ENCODE measurements at places on chromosomes 2 and 18.
A peak's percentile ranks its signal among the peaks of the same experiment; 100 is the strongest.

- no peak for DNase-seq
Measured at GRCh38 chr18:12239431-12239830, 14.7 kb upstream of the CIDEA start.

DNA sequence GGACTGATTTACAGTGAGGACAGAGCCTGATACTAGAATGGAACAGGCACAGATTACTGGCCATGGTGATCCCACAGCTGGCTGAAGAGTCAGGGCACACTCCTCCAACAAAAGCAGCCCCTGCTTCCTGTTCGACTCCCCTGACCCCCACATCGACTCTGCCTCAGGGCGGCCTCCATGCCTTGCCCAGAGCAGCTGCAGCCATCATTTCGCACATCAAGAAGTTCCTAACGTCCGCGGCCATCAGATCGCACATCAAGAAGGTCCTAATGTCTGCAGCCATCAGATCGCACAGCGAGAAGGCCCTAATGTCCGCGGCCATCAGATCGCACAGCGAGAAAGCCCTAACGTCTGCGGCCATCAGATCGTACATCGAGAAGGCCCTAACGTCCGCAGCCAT, 192.8 kb upstream of the PXDN start:
- no peak for DNase-seq

- DNase-seq, result no peak
Measured at GRCh38 chr2:158484892-158485556, 28.3 kb downstream of the PKP4 start.

GRCh38 chr2:197212344-197213262, 98.0 kb downstream of the ANKRD44 start:
- no peak for DNase-seq

DNA sequence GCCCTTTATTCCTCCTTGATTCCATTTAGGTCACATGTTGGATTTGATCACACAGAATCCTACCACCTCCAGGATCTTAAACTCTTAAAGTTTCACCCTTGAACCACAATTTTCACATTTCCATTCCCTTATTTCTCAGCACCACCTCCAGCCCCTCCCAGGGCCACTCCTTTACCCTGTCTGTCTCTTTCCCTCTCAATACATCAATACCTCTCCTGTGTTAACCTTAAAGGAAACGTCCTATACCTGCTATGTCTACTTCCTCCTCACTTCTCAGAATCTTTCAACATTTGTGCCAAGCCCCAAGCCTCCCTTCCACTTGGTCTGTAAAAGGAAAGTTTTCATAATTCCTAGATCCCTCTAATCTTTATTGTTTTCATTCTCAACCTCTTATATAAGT, 158.8 kb downstream of the BAZ2B start:
- DNase-seq, result no peak

DNA sequence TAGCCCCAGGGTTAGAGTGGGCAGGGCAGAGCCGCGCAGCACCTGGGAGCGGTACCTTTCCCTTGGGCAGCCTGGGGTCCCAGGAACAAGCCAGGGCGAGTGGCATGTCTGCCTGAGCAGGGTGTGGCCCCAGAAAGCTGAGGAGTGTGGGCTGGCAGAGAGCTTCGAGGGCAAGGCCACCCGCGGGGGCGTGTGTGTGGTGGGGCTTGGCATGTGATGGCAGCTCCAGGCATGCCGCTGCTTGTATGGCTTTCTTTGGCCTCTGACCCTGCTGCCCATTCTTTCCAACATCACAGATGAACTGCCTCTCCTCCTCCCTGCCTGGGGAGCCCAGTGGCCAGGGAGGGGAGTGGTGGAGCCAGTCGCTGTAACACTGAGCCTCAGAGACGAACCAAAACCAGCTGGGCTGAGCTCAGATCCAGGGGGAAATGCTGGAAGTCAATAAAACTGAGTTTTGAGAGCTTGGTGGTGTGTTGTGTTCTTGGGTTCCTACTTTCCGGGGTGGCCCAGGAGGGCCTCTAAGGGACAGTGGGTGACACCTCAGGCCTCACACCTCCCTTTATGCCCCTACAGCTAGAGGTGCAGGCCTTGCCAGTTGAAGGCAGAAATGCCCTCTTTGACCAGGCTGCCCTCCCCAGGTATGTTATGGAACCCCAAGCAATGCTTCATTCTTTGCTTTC, 7.4 kb downstream of the DNAJB2 start:
- DNase-seq, result peak; percentile 69

- DNase-seq, result no peak
Measured at GRCh38 chr2:40321016-40321623, 130.8 kb downstream of the SLC8A1 start.

GRCh38 chr18:77068321-77069312, 64.0 kb downstream of the MBP start:
- no peak for DNase-seq

DNA sequence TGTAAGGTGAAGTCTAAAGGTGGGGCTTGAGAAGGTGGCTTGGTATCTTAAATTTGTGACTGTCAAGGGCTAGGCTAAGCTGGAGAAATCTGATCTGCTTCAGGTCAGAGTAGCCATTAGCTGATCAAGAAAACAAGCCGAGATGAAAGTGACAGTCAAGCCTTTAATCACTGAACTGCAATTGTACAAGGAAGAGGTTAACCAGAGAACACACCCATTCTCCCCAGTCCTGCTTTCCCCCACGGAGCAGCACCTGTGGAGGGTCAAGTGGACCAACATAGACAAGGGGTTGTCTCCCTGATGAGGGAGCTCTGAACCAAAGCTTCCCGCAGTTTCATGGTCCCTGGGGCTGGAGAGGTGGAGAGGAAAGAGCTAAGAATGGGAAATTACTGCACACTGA, 901.2 kb downstream of the DCC start:
- DNase-seq, result no peak

- DNase-seq, result no peak
Measured at GRCh38 chr2:216884347-216884746, 24.5 kb upstream of the TNP1 start.

GRCh38 chr2:205424326-205424725, 258.0 kb upstream of the NRP2 start:
- no peak for DNase-seq

DNA sequence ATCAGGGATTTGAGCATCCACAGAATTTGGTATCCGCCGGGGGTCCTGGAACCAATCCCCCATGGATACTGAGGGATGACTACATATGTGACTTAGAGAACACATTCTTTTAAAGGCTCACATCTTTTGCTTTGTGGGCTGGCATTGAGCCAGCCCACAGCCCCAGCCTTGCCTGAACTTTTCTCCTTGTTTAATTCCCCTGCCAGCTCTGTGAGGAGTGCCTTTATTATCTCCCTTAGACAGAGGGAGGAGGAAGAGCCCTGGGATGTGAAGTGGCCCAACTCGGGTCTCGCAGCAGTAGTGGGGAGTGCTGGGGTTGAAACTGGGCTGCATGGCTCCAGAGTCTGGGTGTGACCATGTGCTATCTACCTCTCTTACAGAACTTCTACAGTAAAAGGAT, 7.6 kb downstream of the TTC39C start:
- DNase-seq, result no peak

DNA sequence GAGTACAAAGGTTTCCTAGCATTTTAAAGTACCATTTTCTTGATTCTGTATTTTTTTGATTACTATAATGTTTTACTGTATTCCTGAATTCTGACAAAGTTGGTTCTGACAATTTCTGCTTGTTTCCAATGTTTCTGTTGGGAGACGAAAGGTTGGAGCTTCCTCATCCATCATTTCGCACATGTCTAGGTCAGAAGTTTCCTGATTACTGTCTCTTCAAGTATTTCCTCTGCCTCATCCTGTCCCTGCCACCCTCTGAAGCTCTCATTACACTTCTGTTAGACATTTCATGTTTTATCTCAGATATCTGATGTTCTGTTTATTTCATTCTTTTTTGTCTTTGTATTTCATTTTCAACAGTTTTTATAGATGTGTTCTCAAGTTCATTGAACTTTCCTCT, 895.8 kb downstream of the TSN start:
- DNase-seq, result no peak

GRCh38 chr2:41836948-41837347, 210.9 kb upstream of the PKDCC start:
- peak; percentile 33 for DNase-seq

- no peak for DNase-seq
Measured at GRCh38 chr18:33706391-33706790, 128.4 kb downstream of the ASXL3 start.

Data from RWPE1 (cell line).